GM19239 (cell line): ENCODE measurements at places on chromosomes 4 and X.

- peak; percentile 17 for DNase-seq
Measured at GRCh38 chrX:15781961-15782699, 8.2 kb upstream of the ZRSR2 start.

DNA sequence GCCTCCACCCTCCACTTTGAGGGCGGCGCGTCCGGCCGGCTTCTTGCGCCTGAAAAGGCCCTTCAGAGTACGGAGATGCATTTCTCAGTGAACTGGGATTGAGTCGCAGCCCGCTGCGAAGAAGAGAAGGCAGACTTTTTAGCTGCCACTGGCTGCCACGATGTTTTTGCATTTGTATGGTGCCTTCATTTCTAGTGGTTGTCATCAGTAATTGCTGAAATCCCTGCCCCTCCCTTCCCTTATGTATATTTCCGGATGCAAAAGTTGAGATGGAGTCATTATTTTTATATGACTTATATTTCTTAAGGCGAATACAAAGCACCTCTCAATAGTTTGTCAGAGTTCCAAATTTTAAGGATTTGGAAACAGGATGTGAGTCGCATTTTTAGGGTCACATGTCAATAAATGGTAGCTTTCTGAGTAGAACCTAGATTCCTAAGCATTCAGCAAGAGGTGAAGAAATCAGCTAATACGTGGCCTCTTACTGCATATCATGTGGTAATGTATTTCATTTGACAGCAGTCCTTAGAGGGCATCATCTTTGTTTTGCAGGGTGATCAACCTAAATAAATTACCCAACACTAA is 658 bp downstream of the ATP6AP2 start:
- DNase-seq, result no peak

DNA sequence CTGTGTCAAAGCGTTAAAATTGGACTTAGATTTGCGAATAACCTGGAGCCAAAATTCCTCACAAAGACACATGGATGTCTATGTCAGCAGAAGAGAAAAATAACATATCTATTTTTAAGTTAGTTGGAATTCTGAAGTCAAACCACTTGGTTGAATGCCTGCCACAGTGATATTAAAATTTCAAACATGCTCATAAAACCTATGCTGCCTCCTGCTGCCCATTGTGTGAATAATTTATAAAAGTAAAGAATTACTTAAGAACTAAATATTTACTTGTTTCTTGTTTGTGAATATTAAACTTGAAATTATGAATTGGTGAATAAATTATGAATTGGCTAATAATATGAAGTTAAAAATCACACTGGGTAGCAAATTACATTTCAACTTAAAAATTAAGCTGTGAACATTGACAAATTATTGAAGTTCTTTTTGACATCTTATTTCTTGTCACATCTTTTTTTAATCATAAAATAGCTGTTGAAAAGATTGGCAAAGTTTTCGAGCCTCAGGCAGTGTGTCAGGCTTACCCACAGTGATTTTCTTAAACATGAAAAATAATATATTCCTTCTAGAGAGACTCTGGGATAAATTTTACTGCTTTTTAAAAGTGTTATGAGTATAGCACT is 35.4 kb downstream of the FABP2 start:
- DNase-seq, result no peak

- no peak for DNase-seq
Measured at GRCh38 chrX:129780441-129781105, 824 bp downstream of the SASH3 start.

DNA sequence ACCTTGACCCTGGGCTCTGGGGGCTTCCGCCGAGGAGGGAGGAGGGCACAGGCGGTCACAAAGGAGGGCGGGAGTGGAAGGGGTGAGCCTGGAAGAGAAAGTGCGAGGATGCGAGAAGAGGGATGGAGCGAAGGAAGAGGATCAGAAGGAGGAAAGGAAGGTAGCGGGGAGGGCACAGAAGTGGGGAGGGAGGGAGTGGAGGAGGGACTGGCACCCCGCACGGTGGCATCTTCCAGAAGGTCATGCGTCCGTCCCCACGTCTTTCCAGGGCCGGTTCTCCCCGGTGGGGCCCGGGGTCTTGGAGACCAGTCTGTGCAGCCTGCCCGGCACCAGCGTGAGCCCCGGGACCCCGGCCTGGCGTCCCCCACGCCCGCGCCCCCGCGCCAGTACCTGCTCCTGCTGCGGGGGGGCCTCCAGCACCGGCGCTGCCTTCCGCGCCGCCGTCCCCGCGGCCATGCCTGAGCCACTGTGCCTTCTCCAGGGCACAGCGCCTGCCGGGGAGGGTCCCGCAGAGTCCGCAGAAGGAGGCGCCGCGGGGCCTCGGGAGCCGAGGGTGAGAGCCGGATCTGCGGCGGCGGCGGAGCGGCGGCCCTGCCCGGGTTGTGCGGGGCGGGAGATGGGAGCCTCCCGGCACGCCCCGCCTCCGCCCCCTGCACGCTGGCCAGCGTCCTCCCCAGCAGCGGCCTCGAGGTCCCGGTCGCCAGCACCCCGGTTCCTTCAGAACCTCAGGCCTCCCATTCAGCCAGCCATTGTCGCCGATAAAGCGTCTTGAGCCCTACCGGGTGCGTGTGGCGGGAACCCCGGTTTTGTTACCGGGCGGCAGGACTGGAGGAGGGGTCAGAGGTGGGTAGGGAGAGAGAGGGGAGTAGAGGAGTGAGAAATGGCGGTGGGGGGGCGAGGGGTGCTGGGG is at the start of gene RNF175:
TSS of gene RNF175 (minus strand) at position 618 of the 910 bp plus-strand sequence. CDS start at position 456, 162 bp downstream.
- no peak for DNase-seq

GRCh38 chr4:8523766-8524165 is 56.4 kb upstream of the GPR78 start:
- DNase-seq, result no peak

- no peak for DNase-seq
Measured at GRCh38 chr4:8334786-8335460, 65.4 kb downstream of the HTRA3 start.

DNA sequence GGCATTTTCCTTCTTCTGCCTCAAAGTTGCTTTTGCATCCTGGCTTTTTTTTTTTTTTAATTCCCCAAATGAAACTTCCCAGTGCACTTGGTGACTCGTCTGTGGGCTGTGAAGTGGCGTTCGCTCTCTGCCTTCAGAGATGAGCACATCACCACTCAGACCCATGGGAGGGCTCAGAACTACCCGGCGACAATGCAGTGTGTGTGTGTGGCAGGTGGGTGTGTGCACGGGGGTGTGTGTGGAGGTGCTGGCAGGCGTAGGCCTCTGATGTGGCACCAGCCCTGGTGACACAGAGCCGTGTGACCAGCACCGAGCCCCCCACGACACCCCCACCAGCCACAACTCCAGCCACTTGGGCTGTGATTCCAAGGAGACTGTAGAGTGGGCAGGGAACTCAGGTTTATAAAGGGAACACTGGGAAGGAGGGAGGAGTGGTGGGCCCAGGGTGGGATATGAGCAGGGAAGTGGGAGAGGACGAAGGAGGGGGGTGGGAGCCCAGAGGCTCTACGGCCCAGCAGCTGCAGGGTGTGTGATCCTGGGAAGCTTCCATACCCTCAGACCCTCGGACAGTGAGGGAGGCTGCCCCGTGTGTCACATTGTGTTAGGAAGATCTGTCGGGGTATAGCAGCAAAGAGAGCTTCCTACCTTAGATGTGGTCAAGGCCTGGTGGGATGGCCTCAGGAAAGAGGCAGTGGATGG is 6.0 kb upstream of the WFS1 start:
- DNase-seq, result no peak

- no peak for DNase-seq
Measured at GRCh38 chrX:121496966-121497365, 449.6 kb downstream of the GLUD2 start.

DNA sequence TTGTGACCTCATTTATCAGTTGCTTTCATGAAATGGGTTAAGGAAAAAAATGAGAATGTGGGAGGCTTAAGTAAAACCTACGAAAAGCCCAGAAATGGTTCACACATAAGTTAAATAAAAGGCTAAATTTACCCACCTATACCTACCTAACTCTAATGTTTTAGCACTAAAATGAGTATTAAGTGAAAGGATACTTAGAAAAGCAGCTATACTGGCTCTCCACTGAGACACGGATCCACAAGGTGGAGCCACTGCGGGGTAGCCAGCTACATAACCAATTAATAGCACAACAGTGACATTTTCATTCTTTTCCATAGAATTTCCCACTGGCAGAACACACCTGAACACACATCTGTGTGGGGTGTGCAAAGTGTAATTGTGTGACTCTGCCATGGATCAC is 101.9 kb downstream of the MAML3 start:
- no peak for DNase-seq
